ENCODE measurements at places on chromosomes 11 and 22. TPM values are rescaled to one million over a fixed set of nuclear protein-coding genes. Genes with fewer than 3 reads are reported as not detected.

DNA sequence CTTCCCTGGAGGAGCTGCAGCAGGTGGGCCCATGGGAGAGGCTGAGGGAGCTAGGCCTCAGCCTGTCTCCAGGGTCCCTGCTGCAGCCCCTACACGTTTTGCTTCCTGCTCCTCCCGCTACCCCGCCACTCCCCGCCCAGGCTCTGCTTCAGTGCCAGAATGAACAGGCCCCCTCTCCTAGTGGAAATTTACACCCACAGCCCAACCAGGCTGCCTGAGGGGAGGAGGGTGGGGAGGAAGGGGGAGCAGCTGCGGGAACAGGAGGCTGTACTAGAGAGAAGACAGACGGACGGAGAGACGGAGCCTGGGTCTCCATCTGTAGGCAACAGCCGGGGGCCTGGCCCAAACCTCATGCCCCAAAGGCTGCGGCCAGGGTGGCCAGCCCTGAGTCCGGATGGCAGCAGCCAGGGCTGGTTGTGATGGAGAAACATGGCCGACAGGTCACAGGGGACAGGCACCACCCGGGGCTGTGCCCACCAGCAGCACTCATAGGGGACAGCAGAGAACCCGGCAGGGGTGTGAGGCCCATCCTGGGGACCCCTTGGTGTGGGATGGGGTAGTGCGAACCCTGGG, 20.6 kb downstream of the FLRT1 start:
- no peak for DNase-seq

SOX6 gene
- total RNA-seq: 19.8 TPM

C11orf52 gene
- 1.6 TPM for total RNA-seq

DNA sequence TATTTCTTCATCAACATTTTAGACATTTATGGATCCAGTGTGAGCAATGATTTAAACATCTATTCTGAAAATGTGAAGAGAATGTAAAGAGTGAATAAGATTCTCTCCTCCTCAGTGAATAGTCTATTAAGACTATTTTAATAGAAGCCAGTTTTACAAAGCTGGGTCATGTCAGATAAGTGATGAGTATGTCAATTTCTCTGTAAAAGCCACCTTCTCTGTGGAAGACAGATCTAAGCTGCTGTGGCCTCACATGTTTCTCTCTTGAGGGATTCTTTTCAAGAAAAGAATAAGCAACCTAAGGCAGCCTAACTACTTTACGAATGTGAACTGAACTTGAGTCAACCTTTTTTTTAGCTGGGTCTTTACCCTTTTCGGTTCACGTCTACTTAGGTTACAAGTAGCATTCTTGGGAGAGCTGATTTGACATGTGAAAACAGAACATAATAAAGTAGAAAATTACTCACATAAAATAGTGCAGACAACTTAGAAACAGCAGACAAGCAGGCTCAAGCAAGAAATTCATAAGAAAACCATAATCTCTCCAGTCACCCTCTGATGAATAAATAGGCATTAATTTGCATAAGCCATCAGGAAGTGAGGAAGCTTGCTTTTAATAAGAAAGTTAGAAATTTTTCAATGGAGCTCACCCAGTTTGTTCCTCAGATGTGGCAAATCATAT, 9.9 kb downstream of the CTSC start:
- no peak for DNase-seq

DNA sequence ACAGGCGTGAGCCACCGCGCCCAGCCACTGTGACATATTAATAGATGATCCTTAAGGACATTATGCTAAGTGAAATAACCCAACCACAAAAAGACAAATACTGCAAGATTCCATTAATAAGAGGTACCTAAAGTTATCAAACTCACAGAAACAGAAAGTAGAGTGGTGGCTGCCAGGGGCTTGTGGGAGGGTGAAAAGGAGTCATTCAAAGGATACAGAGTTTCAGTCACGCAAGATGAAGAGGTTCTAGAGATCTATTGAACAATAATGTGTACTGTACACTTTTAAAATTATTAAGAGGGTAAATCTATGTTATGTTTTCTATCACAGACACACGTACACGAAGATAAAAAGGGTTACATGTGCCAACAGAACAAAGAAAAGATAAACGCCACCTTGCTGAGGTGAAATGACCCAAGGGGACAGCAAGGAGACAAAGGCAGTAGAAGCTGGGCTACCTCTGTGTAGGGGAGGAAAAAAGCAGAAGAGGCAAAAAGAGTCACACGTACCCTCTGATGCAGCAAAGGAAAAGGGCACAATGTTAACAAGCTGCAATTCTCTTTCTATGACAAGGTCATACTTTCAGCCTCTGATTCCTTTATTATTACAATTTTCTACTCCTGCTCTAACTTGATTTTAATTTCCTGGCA, 65.3 kb downstream of the AMBRA1 start:
- no peak for DNase-seq

DNA sequence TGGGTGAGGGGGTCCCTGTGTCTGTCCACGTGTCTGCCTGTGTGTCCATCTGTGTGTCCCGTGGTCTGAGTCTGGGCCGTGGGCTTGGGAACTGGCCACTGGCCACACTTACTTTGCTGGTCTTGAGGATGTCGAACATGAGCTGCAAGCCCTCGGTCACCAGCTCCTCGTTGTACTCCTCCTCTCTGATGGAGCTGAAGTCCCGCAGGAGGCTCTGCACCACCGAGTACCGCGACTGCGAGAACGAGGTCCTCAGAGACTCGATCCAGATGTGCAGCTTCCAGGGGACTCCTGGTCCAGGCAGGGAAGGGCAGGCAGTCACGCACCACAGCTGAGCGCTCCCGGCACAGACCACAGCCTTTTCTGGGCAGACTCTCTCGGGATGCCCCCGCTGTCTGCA, 55.4 kb downstream of the NAT10 start:
- DNase-seq: no peak

OR52I1 gene
- total RNA-seq: not detected

UBQLNL gene
- total RNA-seq: 0.16 TPM

TH gene
- total RNA-seq: not detected

DNA sequence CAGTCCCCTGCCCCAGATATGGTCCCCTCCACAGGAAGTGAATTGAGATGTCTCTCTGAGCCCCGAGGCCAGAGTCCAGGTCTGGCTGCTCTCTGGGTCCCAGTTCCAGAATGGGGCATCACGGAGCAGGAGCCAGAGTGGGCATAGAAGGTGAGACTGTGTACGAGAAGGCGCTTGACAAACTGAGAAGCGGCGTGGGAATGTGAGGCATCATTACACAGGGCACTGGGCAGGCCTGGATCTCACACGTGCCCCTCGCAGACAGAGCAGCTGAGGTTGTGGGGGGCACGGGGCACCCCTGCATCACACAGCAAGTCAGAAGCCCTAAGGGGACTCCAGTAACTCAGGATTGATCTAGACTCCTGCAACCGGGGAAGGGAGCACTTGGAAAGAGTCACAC, 9.2 kb downstream of the STARD10 start:
- DNase-seq: no peak

APLNR gene
- total RNA-seq: 21.6 TPM

DNA sequence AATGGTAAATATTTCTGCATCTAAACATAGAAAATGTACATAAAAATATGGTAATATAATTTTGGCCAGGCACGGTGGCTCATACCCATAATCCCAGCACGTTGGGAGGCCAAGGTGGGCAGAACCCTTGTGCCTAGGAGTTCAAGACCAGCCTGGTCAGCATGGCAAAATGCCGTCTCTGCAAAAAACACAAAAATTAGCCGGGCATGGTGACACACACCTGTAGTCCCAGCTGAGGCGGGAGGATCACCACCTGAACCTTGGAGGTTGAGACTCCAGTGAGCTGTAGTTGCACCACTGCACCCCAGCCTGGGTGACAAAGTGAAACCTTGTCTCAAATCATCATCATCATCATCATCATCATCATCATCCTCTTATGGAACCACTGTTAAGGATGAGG, 230.6 kb upstream of the NCAM1 start:
- DNase-seq: no peak
